ENCODE measurements at places on chromosomes 16 and 17.

DNA sequence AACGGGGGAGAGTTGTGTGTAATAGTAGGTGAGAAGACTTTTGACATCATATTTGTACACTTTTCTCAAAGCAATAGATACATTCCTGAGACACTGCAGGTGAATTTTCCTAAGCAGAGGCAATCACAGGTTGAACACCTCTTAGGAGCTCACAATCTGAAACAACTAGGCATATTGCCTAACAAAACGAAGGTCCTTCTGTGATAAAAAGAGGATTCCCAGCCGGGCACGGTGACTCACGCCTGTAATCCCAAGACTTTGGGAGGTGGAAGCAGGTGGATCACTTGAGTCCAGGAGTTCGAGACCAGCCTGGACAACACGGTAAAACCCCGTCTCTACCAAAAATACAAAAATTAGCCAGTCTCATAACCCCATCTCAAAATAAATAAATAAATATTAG, 17.4 kb downstream of the NXN start:
- DNase-seq = no peak

DNA sequence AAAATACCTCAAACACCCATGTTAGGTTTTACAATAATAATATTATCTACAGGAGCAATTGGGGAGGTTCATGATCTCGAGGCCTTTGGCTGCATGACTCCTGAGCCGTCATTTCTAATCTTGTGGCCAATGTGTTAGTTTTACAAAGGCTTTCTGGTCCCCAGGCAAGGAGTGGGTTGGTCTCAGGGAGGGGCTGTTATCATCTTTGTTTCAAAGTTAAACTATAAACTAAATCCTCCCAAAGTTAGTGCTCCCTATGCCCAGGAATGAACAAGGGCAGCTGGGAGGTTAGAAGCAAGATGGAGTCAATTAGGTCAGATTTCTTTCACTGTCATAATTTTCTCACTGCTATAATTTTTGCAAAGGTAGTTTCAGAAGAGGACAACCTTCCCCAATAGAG, 9.1 kb upstream of the CCL5 start:
- DNase-seq = no peak

GRCh38 chr17:62064029-62064790, 868 bp downstream of the MED13 start:
- DNase-seq = no peak

DNA sequence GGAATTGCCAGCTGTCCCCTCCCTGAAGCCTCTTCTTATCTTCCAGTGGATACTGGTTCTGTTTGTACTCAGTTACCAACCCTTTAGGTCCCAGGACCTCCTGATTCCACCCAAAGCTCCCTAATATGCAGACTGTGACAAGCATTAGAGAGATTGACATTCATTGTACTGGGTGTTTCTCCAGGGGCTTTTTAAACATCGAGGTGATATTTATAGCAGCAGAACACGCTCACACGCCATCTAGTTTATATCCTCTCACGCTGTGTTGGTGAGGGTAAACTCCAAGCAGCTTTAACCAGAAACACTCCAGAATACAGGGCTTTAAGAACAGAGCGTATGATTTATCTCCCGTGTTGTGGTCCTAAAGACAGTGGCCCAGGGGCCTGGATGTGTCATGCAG, 238.4 kb downstream of the IRF8 start:
- DNase-seq = no peak

DNA sequence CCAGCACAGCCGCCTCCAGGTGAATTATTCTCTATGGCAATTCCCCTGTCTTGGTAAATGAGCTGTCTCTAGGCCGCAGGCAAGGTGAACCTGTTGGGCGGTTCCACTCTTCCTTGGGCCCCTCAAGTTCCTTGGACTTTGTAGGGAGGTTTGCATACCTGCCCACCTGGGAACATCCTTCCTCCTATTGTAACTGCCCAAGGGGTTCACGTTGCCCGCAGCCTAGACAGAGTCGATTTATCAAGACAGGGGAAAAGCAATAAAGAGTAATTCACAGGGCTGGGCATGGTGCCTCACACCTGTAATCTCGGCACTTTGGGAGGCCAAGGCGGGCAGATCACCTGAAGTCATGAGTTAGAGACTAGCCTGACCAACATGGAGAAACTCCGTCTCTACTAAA, 122.5 kb downstream of the KCNJ18 start:
- peak; percentile 2 for DNase-seq

DNA sequence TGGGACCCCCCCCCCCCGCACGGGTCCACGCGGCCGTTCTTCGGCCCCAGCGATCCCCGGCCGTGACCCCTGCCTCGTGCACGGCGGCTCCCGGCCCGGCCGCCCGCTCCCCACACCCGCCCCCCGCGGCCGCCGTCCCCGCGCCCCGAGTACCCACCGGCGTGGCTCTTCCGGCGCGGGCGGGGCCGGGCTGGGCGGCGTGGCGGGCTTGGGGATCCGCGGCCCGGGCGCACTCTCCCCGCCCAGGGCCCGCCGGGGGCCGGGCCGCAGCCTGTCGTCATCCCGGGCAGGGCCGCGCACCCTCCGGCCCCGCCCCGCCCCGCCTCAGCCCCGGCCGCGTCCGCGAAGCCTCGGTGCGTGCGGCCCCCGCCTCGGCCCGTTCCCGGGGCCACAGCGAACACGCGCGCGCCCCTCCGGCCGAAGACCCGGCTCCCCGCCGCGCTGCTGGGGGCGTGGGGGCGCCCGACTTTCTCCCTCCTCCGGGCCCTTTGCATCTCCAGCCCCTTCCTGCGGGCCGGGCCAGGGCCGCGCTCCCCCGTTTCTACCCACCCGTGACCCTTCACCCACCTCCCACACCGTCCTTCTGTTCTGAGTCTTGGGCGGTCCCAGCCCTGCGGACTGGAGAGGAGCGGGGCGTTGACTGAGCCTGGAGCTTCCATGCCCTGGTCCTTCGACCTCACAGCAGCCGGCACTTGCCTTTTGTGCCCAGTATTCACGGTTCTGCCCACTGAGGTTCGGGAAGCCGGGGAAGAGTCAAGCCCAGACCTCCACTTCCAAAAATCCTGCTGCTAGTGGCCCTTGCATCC, 840 bp downstream of the MYO1C start:
- DNase-seq = peak; percentile 97

DNA sequence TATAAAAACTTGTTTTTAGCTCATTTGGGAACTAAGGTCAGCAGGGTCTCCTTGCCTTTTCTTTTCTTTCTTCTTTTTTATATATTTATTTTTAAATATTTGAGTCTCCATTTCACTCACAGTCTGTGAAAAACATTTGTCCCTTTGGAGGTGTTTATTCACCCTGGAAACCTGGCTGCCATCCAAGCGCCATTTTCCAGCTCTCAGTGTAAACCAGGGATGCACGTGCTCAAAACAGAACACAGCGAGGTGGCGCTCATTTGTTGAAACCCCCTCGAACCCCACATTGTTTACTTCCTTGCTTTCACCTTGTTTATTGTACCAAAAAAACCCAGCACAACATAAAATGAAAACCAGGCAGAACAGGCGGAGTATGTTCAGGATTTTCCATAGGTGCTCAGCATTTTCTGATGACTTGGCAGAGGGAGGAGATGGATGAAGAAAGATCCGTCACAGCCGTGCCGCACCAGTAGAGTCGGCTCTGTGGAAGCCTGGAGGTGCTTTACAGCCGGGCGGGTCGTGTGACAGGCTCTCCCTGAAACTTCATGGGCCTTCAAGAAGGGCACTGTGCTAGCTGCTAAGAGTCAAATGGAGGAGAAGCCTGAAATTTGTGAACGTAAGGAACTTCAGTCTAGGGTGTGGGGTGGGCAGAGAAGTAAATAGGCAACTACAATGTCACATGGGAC, 284.4 kb downstream of the FOXL1 start:
- no peak for DNase-seq

GRCh38 chr17:60311936-60312335, 80.0 kb downstream of the USP32 start:
- no peak for DNase-seq

- no peak for DNase-seq
Observed at GRCh38 chr17:44076716-44077594, 6.4 kb downstream of the G6PC3 start.

GRCh38 chr17:12646761-12647422, 18.8 kb upstream of the MYOCD start:
- DNase-seq = no peak

DNA sequence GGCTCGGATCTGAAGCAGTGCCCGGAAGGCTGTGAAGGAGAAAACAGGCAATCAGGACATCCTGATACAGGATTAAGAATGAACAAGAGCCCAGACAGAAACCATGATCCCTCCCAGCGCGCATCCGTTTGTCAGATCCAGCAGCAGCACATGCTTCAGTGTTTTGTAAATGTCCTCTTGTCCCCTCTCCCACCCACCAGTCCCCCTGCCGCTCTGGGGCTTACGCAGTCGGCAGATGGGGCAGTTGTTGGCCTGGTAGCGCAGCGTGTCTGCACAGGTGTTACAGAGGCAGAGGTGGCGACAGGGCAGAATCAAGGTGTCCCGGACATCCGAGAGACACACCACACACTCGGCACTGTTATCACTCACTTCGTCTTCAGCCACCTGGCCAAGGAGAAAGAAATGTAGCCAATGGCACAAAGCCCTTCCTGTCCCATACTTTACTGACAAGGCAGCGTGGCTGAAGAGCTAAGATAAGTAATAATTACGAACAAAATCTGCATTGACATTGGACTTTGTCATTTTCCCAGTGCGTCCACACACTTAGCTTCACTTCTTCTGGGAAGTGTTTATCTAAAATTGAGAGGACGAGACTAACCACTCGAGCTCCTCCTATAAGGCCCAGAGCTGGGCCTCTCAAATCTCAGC, 20.7 kb upstream of the FOXJ1 start:
- DNase-seq = no peak

DNA sequence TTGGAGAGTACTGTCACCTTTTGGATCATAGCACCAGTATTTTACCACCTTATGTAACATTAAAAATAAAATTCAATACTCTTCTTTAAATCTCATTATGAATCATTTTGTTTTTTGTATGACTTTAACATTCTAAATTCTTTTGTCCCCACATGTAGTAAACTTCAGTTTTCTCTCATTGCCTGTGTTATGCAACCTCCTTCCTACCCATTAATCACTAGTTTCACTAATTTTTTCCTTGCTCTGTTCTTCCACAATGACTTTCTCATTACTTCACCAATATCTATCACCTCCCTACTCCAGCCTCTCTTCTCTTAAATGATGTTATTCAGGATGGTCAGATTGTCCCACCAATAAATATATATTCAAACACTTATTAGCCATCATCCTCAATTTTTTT, 68.7 kb downstream of the TTC19 start:
- DNase-seq = no peak

GRCh38 chr17:37043201-37043600, 94.4 kb downstream of the AATF start:
- no peak for DNase-seq

- DNase-seq = no peak
Observed at GRCh38 chr17:12896180-12896785, 107.0 kb downstream of the ARHGAP44 start.

DNA sequence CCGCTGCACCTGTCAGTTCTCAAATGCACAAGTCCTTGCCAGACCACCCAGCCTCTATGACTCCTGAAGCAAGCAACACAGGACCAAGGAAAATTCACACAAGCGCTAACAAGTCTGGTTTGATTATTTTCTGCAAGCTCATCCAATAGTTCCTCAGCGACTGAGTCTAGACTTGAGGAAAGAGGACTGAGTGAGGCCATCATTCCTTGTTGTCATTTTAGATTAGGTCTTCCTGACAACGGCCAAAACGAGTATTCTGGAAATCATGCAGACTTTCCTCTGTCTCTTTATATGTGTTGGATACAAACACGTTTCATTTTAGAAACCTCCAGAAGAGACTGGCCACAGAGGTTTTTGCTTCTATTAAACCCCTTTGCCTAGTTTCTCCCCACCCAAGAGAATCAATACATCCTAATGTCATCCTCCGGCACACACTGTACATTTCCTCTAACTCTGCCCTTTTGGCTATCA, 561 bp downstream of the CCDC47 start:
- DNase-seq = no peak

GRCh38 chr17:57493171-57493570, 236.8 kb downstream of the MSI2 start:
- no peak for DNase-seq

- DNase-seq = no peak
Observed at GRCh38 chr16:15689290-15689689, 39.2 kb downstream of the NDE1 start.

DNA sequence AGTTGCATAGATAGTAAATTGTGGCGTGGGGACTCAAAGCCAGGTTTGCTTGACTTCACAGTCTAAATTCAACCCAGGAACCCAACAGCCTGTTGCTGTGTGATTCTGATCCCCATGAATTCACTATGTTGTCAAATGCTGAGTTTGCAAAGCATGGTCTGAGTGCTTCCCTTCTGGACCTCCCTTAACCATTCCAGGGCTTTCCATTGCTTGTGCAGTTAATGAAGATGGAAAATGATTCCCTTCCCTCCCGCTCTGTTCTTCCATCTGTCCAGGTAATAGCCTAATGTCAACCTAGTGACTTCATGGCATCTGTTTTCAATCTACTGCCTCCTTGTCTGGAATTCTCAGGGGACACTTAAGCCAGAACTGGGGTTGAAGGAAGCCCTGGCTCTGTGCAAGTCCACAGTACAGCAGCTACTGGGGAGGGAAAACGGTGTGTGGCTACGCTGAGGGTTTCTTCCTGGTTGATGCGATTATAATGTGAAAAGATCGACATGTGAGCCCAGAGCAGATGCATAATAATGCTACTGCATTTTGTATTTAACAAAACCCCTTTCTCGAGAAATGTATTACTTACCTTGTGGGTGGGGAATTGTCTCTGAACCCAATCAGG, 206.7 kb downstream of the CDH13 start:
- DNase-seq = no peak

DNA sequence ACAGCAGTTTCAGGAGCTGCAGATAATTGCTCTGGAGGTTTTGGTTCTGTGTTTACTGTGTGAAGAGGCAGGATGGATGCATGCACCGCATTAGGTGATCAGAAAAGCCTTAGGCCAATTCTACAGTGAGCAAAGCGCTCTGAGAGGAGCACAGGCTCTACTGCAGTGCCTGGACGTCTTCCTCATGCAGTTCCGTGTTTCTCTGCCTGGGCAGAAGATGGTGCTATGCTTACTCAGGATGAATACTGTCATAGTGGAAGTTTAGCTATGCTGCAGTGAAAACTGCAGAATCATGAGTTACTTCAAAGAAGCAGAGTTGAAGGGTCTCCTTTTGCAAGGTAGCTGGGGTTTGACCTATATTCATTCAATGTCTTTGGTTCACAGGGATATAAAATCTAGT, 1012.4 kb downstream of the KCNJ18 start:
- no peak for DNase-seq

GRCh38 chr16:87058728-87059250, 258.4 kb downstream of the C16orf95 start:
- peak; percentile 13 for DNase-seq

GRCh38 chr16:87108278-87108677, 208.9 kb downstream of the C16orf95 start:
- DNase-seq = no peak

- DNase-seq = no peak
Observed at GRCh38 chr17:61131585-61131984, 268.1 kb upstream of the TBX2 start.

GRCh38 chr17:50771991-50772785, 4.9 kb upstream of the ANKRD40CL start:
- DNase-seq = no peak

GRCh38 chr17:16435925-16436886, 20.8 kb downstream of the TRPV2 start:
- no peak for DNase-seq

Data from H7 (cell line).